ENCODE measurements at places on chromosomes 11 and 22.

DNA sequence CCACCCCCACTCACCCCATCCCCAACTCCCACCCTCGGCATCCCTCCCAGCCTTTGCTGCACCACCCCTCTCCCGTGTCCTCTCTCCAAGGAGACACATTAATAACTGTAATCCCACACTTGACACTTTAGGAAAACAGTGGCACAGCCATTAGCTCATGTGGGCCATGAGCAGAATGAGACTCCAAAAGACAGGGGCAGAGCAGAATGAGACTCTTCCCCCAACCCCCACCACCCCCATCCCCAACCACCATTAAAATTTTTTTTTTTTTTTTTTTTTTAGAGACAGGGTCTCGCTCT is 6.2 kb upstream of the SLCO2B1 start:
- no peak for DNase-seq

GRCh38 chr11:106424111-106424510 is 346.6 kb downstream of the AASDHPPT start:
- DNase-seq = no peak

DNA sequence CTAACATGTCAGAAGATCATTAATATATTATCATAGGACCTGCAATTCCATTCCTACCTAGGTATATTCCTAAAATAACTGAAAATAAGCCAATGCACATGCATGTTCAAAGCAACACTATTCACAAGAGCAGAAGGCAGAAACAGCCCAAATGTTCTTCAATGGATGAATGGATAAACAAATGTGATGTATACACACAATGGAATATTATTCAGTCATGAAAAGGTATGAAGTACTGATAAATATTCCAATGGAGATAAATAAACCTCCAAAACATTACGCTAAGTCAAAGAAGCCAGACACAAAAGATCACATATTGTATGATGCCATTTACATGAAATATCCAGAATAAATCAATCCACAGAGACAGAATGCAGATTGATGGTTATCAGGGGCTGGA is 16.8 kb downstream of the AMBRA1 start:
- no peak for DNase-seq

- no peak for DNase-seq
Observed at GRCh38 chr22:31323578-31324550, 22.3 kb downstream of the PATZ1 start.

DNA sequence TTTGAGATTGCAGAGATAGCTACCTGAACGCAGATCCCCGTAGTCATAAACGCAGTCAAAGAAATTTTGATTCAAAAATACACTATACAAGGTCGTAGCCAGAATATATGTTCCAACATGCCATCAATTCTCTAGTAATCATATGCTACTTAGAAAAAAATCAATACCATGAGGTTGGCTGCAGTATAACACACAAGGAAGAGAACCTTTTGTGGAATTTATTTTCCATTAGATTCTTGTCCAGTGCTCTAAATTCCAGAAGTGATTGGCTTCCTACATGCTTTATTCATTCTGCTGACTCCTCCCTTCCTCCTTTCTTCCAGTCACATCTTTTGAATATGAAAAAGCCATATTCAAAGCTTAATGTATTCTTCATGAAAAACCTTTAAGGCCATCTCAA is 189.9 kb downstream of the NTM start:
- DNase-seq = no peak

- no peak for DNase-seq
Observed at GRCh38 chr11:83159902-83160865, 3.3 kb downstream of the PCF11 start.

- no peak for DNase-seq
Observed at GRCh38 chr11:6778518-6778917, 4.3 kb upstream of the OR2AG1 start.

DNA sequence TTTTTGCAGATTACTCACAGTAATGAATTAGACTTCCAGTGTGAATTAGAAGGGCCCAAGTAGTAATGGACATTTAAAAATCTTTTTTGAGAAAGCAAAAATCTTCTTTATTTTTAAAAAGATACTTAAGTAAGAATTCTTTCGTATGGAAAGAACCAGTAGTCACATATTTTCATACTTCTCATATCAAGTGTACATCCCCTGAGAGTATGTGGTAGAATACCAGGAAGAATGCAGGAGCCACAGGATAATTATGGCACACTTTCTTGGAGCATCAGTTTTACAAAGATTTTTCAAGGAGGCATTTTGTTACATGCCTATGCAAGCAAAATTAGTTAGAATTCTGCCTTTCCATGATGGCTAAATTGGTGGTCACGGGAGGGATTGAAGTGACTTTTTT is 28.1 kb downstream of the POLD3 start:
- no peak for DNase-seq

GRCh38 chr11:1073851-1074243 is 827 bp upstream of the MUC2 start:
- DNase-seq = no peak

- DNase-seq = no peak
Observed at GRCh38 chr11:20360650-20361049, 2.9 kb upstream of the HTATIP2 start.

DNA sequence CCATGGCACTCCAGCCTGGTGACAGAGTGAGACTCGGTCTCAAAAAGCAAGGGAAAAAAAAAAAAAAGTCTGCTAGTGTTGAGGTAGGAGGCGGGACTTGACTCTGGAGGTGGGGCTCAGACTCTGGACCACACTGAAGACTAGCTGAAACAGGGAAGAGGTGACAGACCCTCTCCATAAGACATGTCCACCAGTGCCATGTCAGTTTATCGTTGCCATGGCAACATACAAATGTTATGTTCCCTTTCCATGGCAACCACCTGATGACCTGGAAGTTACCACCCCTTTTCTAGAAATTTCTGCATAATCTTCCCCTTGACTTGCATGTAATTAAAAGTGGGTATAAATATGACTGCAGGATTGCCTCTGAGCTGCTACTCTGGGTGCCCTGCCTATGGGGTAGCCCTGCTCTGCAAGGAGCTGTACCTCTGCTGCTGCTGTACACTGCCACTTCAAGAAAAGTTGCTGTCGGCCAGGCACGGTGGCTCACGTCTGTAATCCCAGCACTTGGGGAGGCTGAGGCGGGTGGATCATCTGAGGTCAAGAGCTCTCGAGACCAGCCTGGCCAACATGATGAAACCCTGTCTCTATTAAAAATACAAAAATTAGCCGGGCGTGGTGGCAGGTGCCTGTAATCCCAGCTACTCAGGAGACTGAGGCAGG is 55.1 kb downstream of the KIAA1671 start:
- DNase-seq = no peak

DNA sequence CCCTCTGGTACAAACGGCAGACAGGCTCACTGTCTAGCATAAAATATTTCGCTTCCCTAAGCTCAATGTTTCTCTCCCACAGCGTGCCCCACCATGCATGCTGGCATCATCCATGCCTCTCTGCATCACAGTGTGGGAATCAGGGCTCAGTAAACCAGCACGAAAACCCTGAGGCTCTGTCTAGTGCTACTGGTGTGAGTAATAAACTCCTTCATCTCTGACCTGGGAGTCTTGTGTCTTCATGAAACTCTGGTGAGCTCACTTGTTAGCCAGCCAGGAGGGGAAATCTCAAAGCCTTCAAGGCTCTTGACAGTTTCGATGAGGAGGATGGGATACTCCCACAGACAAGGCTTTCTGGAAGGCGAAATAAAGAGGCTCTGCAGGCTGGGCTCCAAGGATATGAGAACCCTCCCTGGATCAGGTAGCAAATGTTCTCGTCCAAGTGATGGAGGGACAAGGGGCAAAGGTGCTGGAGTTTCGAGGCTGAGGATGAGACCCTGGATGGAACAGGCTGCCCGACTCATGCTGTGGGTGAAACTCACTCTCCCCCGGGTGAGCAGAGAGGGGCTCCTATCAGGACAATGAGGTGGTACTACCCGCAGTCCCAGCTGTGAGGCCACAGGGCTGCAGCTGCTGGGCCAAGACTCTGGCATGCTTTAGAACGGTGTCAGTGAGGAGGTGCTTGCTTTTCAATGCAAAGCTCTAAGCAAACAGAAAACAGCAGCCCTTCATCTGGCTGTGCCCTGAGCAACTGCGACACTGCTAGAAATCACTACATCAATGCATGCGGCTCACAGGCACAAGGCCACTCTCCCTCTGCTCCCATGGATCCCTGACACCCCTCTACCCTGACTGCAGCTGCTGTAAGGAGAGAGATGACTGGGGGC is 69.3 kb downstream of the SHANK2 start:
- DNase-seq = no peak

DNA sequence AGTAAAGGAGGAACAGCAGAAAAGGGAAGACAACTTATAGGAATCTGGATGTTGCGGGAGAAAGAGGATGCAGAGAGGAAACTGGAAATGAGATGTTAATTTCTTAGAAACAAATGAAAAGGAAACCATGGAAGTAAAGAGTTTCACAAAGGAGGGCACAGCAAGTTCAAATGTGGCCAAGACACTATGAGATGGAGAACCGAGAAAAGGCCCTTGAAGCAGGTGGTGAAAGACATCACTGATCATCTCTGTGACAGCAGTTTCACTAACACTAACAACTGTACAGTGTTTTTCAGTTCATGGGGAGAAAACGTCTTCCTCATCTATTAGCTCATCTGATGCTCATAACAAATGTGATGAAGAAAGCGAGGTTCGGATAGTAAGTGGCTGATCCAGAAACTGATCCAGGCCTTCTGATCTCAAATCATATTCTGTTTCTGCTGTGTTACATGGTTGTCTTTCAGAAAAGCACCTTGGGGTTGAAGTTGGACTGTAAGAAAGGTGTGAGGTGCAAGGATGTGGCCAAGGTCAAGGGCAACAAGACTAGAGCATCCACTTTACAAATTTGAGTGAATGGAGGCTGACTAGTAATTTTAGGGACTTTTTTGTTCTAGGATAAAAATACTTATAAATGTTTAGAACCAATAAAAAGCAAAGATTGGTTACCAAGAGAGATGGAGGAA is 492.1 kb upstream of the CADM1 start:
- no peak for DNase-seq

- DNase-seq = no peak
Observed at GRCh38 chr11:17516551-17517150, 27.6 kb downstream of the USH1C start.

DNA sequence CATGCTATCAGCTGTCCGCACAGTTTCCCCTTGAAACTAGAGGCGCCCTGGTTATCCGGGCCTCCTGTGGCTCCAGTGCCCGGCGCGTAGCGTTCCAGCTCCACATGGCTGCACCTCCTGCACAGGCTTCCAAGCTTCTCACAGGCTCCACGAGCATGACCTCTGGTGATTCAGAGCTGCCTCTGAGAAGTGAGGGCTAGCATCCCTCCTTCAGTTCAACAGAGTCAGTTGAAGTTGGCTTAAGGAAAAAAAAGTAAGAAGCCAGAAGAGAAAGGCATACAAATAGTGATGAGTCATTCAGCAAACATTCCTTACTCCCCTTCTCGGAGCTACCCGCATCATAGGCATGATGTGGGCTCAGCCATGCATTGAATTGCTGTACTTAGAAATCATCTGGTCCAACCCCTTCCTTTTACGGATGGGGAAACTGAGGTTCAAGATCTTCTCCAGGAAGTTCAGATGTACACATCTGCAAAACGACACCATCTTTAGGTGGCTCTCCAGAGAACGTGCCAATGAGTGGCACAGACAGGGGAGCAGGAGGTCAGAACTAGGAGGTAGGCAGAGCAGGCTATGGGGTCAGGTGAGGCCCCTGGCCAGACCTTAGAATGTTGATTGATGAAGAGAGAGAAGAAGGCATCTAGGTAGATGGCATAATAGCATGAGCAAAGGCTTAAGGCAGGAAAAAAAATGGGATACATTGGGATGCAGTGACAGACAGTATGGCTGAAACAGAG is 216.3 kb upstream of the TBCEL start:
- DNase-seq = no peak

DNA sequence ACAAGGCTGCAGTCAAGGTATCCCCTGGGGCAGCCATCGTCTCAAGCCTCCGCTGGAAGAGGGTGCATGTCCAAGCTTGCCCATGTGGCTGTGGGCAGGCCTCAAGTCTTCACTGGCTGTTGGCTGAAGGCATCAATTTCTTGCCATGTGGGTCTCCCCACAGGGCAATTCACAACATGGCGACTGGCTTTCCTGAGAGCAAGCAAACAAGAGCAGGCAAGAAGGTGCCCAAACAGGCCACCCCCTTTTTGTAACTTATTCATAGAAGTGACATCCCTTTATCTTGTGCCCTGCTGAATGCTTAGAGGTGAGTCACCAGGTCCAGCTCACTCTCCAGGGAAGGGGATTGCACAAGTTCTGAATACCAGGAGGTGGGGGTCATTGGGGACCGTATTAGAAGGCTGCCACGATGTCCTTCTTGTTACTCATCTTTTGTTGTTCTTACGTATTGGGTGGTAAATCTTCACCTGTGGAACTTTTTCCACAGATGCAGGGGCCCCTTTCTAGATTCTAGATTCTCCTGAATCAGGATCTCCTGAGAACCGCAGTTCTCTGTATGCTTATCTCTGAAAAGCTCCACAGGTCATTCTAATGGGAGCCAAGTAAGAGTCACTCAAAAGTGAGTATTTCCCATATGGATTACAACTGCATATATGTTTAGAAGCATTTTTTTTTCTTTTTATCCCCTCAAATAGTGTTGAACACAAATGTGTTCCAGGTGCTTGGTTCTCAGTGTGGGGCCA is 44.2 kb upstream of the MICAL2 start:
- DNase-seq = no peak

- DNase-seq = no peak
Observed at GRCh38 chr11:16745950-16746605, 7.6 kb downstream of the C11orf58 start.

GRCh38 chr11:70900540-70900939 is 351.8 kb downstream of the SHANK2 start:
- no peak for DNase-seq

DNA sequence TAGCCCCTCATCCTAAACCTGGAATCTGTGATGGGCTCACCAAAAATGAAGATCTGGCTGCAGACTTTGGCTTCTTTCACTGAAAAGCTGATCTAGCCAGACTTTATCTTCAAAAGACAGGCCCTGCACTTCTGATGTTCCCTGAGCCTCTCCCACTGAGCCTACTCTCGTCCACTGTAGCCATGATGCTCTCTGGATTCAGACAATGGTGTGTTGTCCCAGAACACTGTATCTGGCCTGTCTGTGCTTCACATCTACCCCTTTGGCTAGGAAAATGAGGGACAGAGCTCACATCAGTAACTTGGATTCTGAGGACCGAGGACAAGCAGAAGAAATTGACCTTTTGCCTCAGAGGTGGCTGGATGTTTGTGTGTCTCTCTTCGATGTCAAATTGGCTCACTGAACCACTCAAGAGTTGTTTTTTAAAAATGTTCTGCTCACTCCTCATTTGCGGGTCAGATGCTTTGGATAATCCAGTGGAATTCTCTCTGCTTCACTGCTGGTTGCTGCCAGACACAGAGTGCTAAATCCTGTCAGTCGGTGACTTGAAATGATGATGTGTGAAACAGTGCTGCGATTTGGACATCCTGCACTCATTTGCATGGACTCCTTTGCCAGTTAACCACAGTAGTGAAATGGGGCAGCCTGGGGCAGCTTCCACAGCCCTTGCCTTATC is 67.5 kb downstream of the ARFGAP2 start:
- DNase-seq = no peak

- DNase-seq = peak; percentile 62
Observed at GRCh38 chr22:30390974-30391691, 3.9 kb upstream of the RNF215 start.

DNA sequence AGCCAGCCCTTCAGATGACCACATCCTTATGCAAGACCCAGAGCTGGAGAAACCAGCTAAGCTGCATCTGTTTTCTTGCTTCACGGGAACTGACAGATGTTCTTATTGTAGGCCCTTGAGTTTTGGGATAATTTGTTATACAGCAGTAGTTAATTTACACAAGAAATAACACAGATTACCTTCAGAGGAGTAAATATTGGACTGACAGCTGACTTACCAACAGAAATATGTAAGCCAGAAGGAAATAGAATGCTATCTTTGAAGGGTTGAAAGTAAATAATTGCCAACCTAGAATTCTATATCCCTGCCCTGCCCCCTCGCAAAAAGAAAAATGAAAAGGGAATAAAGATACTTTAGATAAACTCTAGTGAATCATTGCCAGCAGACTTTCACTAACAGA is 124.1 kb downstream of the WNT7B start:
- no peak for DNase-seq

Measured in spinal cord (tissue), 10 donors.